Left ventricle myocardium inferior (tissue), 1 donor: ENCODE measurements at places on chromosomes 12 and 14. TPM values are rescaled to one million over a fixed set of nuclear protein-coding genes. Genes with fewer than 3 reads are reported as not detected.

GRCh38 chr14:101584055-101584859 lies 23.0 kb downstream of the DIO3 start:
- H3K27me3 ChIP-seq, result peaks cover 64% of the 10 kb centered on the region
- H3K27ac ChIP-seq, result no peak overlapping the region
- peak; percentile 21 for DNase-seq
- H3K4me1 ChIP-seq, result no peaks in the 10 kb centered on the region
- H3K36me3 ChIP-seq, result no peaks in the 10 kb centered on the region

- DNase-seq, result no peak
- H3K27me3 ChIP-seq, result no peaks in the 10 kb centered on the region
- H3K36me3 ChIP-seq, result no peaks in the 10 kb centered on the region
- H3K27ac ChIP-seq, result peak overlapping the region; percentile 81
- peaks cover 40% of the 10 kb centered on the region for H3K4me1 ChIP-seq
Measured at GRCh38 chr14:53881921-53882320, 74.7 kb downstream of the BMP4 start.

DNA sequence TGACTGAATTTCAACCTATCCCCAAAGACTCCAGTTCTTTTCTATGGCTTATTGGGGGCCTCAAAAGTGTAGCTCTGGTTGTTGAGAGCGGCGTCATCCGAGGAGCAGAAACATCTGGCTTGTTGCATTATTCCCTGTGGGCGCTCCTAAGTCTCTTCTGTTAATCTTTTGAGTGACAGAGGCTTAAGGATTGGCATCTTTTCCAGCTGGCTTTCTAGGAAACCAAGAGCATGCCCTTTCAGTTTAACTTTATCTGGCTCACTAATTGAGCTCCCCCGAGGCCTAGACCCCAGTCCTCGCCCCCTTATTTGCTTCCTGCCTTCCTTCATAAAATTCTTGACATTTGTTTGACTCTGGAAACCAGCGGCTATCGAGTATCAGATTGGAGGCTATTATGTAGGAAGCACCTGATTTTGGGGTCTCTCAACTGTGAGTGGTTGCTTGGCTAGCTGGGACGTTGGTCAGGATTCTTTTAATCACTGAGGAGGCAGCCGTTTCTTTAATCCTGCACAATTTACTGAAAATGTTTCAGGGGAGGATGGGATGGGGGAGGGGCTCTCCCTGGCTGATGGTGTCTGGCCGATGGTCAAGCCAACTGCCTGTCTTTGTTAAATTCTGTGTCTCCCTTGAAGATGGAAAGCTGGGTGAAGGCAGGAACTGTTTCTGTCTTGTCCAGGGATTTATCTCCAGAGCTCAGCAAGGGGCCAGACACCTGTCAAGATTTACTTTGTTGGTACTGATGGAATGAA lies 3.1 kb downstream of the SMOC1 start:
- DNase-seq, result no peak
- H3K4me1 ChIP-seq, result peaks cover 9% of the 10 kb centered on the region
- no peak overlapping the region for H3K4me3 ChIP-seq
- no peak overlapping the region for H3K27ac ChIP-seq
- no peaks in the 10 kb centered on the region for H3K36me3 ChIP-seq
- H3K27me3 ChIP-seq, result peaks cover 83% of the 10 kb centered on the region

- H3K36me3 ChIP-seq, result no peaks in the 10 kb centered on the region
- peaks cover 50% of the 10 kb centered on the region for H3K4me1 ChIP-seq
- H3K27ac ChIP-seq, result no peak overlapping the region
- no peak for DNase-seq
- H3K27me3 ChIP-seq, result no peaks in the 10 kb centered on the region
Measured at GRCh38 chr12:123055281-123055766, 74.8 kb downstream of the ARL6IP4 start.

DNA sequence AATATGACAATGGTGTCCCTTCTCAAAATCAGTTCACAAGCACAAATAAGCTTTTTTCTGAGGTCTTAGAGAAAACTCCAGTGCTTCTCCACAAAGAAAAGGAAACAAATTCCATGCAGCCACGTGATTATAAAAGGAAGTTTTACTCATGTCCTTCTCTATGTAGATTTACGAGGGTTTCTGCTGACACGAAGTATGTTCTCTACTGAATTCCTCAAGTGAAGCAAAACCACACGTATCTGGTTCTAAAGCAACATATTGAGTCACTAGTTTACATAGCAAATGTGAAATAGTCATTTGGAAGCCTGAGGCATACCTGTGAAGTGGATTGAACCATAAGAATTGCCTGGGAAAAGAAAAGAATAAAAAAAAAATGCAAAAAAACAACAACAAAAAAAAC lies 31.9 kb downstream of the BMP4 start:
- no peak for DNase-seq
- H3K4me3 ChIP-seq, result no peak overlapping the region
- H3K4me1 ChIP-seq, result no peaks in the 10 kb centered on the region
- H3K27ac ChIP-seq, result no peak overlapping the region
- H3K36me3 ChIP-seq, result no peaks in the 10 kb centered on the region
- H3K27me3 ChIP-seq, result peaks cover 5% of the 10 kb centered on the region

- H3K27me3 ChIP-seq, result no peaks in the 10 kb centered on the region
- no peak for DNase-seq
- no peak overlapping the region for H3K27ac ChIP-seq
Measured at GRCh38 chr12:27077586-27077985, 4.8 kb downstream of the C12orf71 start.

DNA sequence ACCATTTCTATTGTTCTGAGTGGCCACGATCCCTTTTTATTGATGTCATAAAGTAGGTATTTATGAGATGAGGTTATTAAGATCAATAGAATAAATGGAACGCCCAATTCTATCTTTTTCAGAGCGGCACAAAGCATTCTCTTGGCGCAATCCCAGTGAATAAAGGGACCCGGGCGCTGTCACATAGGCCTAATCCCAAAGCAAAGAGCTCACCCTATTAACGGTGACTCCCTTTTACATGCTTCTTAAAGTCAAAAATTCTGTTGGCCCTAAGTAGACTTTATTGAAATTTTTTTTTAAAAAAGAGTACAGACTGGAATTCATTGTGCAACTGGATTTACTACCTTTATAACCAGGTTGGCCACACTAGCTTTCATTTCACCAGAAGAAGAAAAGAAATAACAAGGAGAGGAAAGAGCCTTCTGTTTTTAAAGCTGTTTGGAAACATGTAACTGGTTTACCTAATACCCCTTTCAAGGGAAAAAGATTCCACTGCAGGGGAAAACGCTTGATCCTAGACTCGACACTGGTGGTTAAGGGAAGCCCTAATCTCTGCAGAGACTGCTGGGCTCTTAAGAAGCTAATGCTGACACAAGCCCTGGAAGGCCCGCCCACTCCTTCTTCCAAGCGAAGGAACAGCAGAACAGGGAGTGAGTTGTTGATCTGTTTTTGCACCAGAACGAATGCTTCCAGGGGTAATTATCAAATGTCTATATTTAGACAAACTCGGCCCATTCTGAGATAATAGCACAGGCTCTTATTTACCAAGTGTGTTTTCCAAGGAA lies 381.2 kb downstream of the BCL11B start:
- H3K4me1 ChIP-seq, result no peaks in the 10 kb centered on the region
- H3K36me3 ChIP-seq, result no peaks in the 10 kb centered on the region
- no peak overlapping the region for H3K4me3 ChIP-seq
- H3K27me3 ChIP-seq, result peaks cover 57% of the 10 kb centered on the region

The OR11G2 gene
- not detected for total RNA-seq

The NEDD8 gene
- total RNA-seq, result 214 TPM

DNA sequence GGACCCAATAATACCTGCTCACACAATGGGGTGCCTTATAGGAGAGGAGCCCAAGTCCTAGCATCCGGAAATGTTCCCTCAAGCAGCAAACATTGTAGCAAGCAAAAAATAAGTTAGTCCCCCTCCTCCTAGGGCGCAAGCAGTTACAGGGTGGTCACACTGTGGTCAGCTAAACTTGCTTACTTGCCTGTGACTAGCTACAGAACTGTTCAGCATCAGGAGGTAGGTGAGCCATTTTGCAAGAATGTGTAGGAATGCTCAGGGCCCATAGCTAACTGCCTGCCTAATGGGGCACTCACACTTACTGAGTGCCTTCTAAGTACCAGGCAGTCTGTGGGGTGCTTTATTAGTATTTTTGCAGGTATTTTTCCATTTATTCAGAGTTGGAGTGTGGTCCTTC lies 154.6 kb upstream of the GRIN2B start:
- no peaks in the 10 kb centered on the region for H3K36me3 ChIP-seq
- no peak for DNase-seq
- no peak overlapping the region for H3K27ac ChIP-seq
- peaks cover 12% of the 10 kb centered on the region for H3K27me3 ChIP-seq
- H3K4me3 ChIP-seq, result no peak overlapping the region
